ENCODE measurements at places on chromosomes 5 and 9.

- no peak for DNase-seq
Measured at GRCh38 chr5:102153003-102153759, 142.9 kb downstream of the SLCO4C1 start.

- DNase-seq: no peak
Measured at GRCh38 chr9:97923529-97924108, 1.3 kb upstream of the TRMO start.

- DNase-seq: no peak
Measured at GRCh38 chr5:108669462-108669861, 78.2 kb upstream of the FER start.

GRCh38 chr5:158135682-158136179, 276.8 kb upstream of the CLINT1 start:
- DNase-seq: no peak

DNA sequence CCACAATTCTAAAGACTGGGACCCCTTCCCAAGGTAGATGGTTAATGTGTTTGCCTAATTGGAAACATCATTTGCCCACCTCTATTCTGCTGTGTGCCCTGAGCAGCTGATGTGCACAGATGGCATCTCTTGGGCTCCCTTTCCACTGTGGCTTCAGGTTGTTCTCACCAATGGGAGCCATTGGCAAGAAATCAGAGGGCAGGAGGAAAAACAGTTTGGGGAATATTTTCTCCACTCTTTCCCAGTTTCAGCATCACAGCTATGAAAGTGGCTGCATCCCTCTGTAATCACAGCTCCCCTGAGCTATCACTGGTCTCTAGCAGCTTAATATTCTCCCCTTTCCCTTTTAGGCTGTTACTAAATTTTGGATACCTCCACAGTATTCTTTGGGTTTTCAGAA, 911.6 kb upstream of the SEMA6A start:
- DNase-seq: no peak

DNA sequence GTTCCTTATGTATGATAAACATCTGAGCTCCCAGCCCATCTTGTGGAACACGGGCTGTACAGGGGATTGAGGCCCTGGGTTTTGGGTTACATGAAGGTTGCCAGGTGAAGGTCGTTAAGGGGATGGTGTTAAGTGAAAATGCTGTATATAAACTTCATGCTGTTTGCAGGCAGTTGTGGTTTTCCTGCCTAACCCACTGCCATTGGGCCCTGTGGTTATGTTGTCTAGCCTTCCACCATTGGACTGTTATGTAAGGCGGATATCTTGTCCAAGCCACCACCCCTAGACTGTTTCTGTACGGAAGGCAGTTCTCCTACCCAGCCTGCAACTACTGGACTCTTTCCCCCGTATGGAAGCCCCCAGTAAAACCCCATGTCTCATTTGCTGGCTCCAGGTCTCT, 246.1 kb downstream of the KIF4B start:
- DNase-seq: no peak

- no peak for DNase-seq
Measured at GRCh38 chr5:80934751-80935150, 25.4 kb upstream of the RASGRF2 start.

DNA sequence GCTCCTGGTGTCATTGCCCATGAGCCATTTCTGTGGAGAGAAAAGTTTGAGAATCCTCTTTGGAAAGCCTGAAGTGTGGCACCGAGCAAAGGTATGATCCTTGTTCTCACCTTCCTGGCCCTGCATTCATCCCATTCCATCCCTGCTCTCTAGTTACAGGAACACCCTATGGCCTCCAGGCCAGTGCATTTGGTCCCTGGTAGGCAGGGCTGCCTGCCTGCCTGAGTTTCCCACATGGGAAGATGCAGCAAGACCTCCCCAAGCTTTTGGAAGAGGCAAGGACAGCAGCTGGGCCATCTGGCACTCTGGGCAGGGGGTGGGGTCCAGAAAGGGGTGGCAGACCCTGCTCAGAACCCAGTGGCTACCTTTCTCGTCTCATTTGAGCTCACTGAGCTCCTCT, 24.5 kb downstream of the IGIP start:
- DNase-seq: no peak

DNA sequence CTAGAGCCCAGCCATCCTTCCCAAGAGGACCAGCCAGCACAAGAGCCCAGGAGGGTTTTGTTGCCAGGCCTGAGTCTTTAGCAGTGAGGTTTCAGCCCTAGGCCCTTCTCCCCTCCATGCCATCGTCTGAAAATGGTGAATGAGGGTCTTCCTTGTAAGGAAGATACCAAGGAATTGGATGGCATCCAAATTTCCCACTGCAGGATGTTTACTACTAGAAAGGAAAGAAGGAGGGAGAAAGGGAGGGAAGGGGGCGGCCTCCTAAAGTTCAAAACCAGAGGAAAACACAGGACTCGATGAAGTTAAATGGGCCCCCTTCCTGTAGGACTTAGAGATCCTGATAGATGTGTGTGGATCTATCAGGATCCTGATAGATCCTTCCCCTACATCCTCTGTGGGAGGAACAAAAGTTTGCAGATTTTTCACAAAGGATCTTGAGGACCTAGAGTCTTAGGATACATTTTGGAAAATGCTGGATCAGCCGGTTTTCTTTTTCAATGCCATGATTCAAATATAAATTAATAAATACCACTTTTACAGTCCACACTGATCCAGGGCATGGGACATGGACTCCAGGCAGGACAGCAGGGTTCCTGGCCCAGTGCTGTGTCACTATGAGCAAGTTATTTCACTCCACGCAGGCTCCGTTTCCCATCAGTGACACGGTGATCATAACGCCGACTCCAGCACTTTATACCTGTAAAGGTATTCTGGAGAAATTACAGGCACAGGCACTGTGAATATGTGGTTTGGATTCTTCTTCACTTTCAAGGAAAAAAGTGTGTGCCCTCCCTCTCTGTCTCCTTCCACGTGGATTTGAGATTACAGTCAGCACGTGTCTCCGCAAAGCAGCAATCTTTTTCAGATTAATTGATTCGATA, 40.9 kb downstream of the C5orf15 start:
- DNase-seq: no peak

DNA sequence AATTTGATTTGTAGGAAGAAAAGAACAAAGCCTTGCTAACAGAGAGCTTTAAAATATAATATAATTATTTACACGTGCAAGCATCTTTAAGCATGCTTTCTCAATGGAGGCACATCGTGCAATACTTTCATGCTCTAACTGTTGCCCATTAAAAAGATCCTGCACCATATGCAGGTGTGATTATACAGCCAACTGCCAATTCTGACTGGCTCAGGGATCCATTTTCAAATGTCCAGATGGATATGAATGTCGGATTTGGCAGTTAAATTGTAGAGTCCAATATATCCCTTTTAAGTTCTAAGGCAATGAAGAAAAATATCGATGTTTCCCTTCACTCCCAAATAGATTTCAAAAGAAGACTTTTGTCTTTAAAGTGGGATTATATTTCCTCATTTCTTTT, 416.4 kb upstream of the CD180 start:
- DNase-seq: no peak

GRCh38 chr5:132979367-132979940, 16.0 kb upstream of the AFF4 start:
- peak; percentile 38 for DNase-seq

- DNase-seq: no peak
Measured at GRCh38 chr5:154620411-154620810, 134.8 kb upstream of the LARP1 start.

GRCh38 chr9:128937310-128938165, 9.9 kb downstream of the DOLK start:
- DNase-seq: no peak

GRCh38 chr5:32400401-32400800, 44.1 kb downstream of the ZFR start:
- no peak for DNase-seq

GRCh38 chr9:90926936-90927335, 125.3 kb downstream of the SYK start:
- DNase-seq: no peak

- no peak for DNase-seq
Measured at GRCh38 chr9:18675973-18676372, 202.0 kb downstream of the ADAMTSL1 start.

- no peak for DNase-seq
Measured at GRCh38 chr5:94283093-94283492, 335.3 kb downstream of the KIAA0825 start.

DNA sequence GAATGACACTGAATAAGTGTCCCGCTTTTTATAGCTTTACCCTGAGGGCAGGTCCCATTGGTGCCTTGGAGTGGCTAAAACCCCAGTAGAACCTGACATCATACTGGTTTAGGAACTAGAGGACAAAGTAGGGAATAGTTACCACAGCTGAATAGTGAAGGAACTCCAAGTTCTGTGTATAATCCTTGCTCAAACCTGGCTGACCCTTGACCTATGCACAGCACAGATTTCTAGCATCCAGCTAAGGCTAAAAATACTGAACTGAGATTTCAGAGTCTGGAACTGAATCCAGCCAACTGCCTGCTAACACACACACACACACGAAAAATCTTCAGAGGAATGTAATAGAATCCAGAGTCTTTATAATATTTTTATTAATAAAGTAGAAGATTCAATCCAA, 50.8 kb downstream of the C5 start:
- no peak for DNase-seq

- no peak for DNase-seq
Measured at GRCh38 chr5:146632620-146633322, 116.8 kb upstream of the GPR151 start.

GRCh38 chr5:74233091-74233490, 407.4 kb downstream of the ENC1 start:
- no peak for DNase-seq

DNA sequence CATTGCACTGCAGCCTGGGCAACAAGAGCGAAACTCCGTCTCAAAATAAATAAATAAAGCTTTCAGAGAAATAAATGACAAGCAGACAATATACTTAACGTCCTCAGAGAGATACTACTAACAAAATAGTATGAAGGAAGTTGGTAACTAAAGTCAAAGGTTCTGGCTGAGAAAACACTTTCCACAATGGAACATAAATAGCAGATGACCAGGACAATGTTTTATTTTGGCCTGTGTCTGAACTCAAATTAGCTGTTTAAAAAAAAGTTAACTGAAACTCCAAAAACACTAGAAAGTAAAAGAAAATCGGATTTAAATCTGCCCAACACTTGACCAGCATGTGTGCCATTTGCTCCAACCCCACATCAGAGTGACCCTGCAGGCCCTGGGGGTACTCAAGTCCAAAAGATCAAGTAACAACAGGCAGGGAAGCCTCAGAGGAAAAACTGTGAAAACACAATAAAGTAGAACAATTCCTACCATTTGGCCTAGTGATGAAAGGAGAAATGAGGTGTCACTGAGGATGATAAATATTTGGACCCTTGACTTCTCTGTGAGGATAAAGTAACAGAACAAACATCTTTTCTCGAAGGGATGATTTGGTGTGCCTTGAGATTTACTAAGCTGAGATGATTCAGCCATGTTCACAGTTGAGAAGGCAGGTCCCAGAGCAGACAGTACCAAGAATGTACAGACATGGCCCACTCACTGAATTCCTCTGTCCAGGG, 47.7 kb downstream of the LHFPL2 start:
- no peak for DNase-seq

DNA sequence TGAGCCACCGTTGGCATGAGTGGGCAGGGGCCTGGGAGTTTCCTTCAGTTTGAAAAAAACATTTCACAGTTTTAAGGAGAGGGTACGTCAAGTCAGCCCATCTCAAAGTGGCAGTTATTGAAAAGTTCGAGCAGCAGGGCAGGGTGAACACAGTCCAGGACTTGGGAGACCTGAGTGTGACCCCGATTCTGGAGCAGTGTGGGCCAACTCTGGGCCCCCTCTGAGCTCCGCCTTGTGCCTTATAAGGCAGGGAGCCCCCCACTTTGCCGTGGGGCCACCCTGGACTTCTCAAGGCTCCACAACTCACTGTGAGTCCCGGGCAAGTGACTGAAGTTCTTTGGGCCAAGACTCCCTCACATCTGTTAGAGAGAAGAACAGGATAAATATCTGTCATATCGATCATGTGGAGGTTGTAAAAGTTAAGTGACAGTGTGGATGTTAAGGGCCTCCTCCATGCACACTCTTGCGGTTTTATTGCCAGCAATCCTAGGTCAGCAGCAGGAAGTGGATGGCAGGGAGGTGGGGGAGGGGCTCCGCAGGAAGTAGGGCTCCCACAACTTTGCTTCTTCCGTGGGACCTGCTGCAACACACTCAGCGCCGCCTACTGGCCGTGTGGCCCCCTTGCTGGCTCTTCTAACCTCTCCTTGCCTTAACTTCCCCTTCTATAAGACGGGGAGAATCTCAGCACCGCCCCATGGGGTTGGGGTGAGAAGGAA, 38.4 kb downstream of the HRH2 start:
- peak; percentile 89 for DNase-seq

GRCh38 chr5:178234121-178234749, 1.6 kb upstream of the PHYKPL start:
- DNase-seq: no peak

DNA sequence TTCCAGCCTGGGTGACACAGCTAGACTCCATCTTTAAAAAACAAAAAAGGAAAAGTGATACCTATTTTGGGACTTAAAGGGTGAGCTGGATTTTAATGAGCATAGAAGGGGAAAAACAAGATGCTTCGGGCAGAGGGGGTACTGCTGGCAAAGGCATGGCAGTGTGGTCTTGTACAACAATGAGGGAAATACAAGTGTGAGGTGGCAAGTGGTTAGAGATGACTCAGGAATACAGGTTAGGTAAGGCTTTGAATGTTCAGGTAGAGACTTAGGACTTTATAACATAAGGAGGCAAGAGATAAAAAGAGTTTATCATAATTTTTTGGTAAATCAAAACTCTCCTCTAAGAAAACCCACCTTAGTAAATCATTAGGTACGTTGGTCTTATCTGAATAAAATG, 132.9 kb downstream of the FBN2 start:
- no peak for DNase-seq

DNA sequence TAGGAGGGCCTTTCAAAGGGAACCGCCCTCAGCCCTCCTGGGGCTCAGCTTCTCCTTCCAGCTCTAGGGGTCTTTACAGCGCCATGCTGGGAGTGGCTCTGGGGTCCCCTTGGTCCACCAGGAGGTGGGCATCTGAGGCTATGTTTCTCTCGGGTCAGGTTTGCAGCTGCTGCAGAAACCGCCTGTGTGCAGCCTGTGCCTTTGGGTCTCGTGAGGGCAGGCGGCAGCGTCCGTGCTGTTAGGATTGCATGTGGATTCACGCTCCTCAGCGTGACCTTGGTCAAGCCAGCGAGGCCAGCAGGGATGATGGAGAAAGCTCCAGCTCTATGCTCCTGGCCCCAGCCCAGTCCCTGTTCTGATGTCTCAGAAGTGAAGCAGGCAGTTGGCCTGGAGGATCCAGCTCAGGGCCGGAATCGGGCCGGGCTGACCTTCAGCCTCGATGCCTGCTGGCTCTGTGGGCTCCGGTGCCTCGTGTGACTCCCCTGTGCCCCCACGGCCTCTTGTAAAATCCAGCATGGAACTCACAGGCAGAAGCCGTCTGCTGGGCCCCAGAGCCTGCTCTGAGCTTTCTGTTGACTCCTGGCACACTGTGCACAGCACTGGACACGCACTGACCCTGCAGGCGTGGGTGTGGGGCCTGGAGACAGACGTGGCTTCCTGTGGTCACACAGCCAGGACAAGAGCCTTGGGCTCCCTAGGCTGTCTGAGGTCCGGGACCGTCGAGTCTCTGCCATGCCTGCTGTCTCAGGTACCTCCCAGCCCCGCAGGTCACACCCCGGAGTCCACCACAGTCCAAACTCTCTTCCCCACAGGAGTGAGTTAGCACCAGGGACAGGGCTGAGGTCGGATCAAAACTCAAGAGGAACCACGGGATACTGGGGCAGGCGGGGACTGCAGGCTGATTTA, 54.3 kb downstream of the TRIP13 start:
- no peak for DNase-seq

Data from SIG-M5 (cell line).